ENCODE measurements at places on chromosomes 5 and 9.
A peak's percentile ranks its signal among the peaks of the same experiment; 100 is the strongest.

- DNase-seq, result no peak
Measured at GRCh38 chr5:119274030-119274766, 81.6 kb upstream of the TNFAIP8 start.

- no peak for DNase-seq
Measured at GRCh38 chr9:89814340-89815040, 209.7 kb downstream of the GADD45G start.

- peak; percentile 75 for DNase-seq
Measured at GRCh38 chr5:95620030-95620869, at the start of gene GPR150. TSS of gene GPR150 (plus strand) at chr5:95620087. CDS start at chr5:95620276, 189 bp downstream.

GRCh38 chr5:85732185-85732584, 885.6 kb upstream of the COX7C start:
- no peak for DNase-seq

DNA sequence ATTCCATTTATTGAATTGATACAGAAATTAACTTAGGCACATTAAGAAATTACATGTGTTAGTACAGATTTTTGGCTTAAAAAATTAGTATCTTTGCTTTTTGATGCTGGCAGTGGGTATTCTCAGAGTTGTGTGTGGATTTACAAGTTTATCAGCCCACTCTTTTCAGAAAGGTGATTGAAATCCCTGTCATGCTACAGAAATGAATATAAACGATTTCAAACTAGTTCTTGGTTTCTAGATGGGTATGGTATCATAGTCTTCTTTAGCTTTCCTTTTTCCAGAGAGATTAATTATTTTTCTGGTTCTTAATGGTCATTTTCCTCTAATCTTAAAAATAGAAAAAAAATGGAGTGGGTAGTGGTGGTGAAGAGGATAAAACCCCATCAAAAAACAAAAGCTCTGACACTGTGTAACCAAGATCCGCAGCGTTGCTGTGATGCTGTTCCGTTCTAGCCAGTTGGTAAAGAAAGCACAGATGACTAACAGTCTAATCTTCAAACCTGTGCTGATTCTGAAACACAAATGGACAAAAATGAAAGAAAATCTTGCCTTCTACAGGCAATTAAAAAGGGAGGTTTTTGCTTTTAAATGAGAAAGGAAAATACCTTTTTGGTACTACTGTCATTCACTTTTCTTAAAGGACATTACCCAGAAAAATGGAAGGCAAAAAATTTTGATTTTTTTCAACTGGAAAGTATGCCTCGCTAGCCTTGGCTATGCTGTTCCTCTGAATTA, 5.2 kb downstream of the LRRTM2 start:
- peak; percentile 20 for DNase-seq

- DNase-seq, result no peak
Measured at GRCh38 chr5:171226864-171227263, 82.2 kb upstream of the TLX3 start.

GRCh38 chr5:152864991-152865390, 459.9 kb upstream of the NMUR2 start:
- no peak for DNase-seq

DNA sequence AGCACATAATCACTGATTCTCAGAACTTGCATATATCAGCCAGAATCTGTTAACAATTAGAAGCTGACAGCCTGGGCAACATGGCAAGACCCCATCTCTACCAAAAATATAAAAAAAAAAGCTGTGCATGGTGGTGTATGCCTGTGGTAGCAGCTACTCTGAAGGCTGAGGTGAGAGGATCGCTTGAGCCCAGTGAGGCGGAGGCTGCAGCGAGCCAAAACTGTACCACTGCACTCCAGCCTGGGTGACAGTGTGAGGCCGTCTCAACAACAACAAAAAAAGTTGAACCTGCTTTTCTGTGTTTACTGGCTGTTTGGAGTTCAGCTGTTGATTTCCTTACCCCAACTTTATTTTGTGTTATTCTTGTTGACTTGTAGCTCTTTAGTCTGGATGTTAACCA, 66.8 kb downstream of the GOLPH3 start:
- DNase-seq, result no peak

- no peak for DNase-seq
Measured at GRCh38 chr5:77259476-77259875, 49.0 kb downstream of the PDE8B start.

GRCh38 chr5:10069637-10070313, 179.9 kb downstream of the ATPSCKMT start:
- no peak for DNase-seq

DNA sequence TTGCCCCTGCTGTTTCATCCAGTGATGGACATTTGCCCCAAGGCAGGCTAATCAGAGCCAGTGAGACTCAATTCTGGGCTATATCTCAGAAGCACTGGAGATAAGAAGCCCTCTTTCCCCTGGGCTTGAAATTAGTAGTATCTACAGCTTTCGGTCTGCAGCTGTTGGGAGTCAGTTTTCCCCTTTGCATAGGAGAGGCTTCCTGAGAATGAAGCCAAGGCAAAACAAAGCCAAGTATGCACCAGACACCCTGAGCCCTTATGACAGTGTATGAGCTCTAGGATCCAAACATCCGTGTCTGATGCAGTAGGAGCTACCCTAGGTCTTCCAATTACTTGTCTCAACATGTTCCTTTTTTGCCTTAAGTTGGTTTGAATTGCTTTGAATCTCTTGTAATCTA, 79.2 kb upstream of the PANK3 start:
- DNase-seq, result no peak

DNA sequence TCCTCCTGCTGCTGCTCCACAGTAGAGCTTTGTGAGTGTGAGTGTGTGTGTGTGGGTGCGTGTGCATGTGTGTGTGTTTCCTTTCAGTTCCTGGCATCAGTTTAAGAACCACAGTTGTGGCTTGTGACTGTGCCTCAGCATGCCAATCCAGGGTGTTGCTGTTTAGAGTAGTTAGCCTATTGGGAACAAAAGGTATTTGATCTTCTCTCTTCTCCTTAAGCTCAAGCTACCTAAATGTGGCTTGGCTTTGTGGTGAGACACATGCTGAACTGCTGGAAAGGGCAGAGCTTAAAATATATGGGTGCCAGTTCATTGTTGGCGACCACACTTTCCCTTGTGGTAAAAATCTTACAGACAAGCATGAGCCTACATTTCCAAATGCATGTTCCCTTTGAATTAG, 116.6 kb upstream of the BNC2 start:
- no peak for DNase-seq

DNA sequence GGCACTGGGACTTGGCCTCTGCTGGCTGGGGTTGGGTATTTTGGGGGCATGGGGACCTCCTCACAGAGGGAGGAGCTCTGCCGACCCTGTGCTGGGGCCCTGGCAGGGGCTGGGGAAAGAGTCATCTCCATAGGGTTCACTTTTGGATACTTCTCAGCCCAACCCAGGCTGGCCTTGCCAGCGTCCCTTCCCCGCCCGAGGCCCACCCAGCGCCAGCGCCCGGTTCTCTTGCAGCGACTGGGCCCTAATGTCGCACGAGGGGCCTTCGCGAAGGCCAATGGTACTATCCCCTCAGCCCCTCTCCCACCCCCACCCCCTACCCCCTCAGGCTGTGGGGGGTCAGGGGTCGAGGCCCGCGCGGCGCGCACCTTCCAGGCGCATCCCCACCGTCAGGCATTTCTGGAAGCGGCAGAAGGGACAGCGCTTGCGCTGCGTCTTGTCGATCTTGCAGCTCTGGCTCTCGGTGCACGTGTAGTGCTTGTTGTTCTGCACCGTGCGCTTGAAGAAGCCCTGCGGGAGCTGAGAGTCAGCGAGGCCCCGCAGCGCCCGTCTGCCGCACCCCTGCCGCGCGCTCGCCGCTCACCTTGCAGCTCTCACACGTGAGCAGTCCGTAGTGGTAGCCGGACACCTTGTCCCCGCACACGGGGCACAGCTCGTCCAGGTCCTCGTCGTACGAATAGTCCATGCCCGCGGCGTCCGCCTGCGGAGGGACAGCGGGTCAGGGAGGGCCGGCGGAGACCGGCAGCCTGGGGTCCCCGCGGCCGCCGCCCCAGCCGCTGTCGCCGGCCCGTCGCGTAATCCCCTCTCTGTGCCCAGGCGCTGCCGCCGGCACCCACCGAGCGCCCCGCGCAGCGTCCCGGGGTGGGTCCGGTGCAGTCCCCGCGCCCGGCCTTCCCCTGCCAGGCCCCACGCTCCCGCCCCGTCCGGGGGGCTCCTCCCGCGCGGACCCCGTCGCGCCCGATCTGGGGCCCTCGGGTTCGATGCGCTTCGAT, 4.2 kb downstream of the NR5A1 start:
- no peak for DNase-seq

GRCh38 chr9:88781628-88782391, 209.5 kb upstream of the S1PR3 start:
- DNase-seq, result no peak

- DNase-seq, result no peak
Measured at GRCh38 chr9:76900884-76901440, 5.0 kb downstream of the PRUNE2 start.

- no peak for DNase-seq
Measured at GRCh38 chr9:22240619-22241018, 206.0 kb upstream of the DMRTA1 start.

DNA sequence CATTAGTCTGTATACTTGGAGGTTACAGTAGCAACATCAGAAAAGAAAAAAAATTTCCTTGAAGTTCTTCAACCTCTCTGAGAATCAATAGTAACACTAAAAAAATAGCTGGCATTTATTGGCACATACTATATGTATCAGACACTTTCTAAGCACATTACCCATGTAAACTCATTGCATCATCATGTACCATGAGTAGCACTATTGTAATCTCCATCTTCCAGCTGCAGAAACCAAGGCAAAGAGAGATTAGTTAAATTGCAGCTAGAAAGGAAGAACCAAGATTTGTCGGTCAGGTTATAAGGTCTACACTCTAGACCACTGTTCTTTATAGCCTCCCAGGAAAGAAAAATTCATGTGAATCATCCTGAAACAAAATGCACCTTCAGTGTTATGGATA, 31.4 kb upstream of the RAB3C start:
- no peak for DNase-seq

DNA sequence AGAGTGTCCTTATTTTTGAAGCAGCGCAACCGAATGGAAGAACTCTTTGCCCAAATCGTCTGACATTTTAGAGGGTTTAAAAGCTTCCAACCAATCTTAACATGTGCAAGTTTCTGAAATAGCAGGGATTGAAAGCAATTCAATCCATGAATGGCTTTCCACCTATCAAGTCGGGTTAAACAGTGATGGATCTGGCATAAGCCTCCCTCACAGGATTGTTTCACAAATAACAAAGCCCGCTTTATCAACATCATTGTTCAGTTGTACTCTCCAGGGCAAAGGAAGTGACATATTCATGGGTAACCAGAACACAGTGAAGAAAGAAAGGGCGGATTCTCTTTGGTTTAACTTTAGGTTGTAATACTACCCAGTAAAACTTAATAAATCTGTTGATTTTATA, 497.3 kb downstream of the MTRR start:
- no peak for DNase-seq

GRCh38 chr9:135790850-135791249, 88.9 kb downstream of the KCNT1 start:
- no peak for DNase-seq

GRCh38 chr5:43416803-43417394, 4.7 kb upstream of the CCL28 start:
- DNase-seq, result no peak

- DNase-seq, result no peak
Measured at GRCh38 chr5:103298607-103299188, 40.1 kb downstream of the MACIR start.

DNA sequence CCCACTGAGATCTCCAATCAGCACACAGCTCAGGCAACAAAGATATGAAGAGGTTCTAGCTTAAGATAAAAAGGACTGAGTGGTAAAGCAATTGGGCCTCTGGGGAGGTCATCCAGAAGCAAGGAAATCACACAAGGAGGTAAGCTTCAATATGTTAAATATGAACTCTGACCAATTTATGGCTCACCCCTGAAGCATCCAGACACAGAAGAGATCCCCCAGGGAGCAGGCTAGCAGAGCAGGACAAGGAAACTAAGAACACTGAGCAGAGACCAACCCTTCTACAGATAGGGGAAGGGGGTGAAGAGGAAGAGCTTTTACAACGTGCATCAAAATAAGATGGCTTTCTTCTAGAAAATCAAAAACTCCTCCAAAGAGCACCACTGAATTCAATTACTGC, 616.2 kb downstream of the DNAH5 start:
- DNase-seq, result no peak

GRCh38 chr5:147673266-147673665, 109.3 kb downstream of the JAKMIP2 start:
- DNase-seq, result no peak

DNA sequence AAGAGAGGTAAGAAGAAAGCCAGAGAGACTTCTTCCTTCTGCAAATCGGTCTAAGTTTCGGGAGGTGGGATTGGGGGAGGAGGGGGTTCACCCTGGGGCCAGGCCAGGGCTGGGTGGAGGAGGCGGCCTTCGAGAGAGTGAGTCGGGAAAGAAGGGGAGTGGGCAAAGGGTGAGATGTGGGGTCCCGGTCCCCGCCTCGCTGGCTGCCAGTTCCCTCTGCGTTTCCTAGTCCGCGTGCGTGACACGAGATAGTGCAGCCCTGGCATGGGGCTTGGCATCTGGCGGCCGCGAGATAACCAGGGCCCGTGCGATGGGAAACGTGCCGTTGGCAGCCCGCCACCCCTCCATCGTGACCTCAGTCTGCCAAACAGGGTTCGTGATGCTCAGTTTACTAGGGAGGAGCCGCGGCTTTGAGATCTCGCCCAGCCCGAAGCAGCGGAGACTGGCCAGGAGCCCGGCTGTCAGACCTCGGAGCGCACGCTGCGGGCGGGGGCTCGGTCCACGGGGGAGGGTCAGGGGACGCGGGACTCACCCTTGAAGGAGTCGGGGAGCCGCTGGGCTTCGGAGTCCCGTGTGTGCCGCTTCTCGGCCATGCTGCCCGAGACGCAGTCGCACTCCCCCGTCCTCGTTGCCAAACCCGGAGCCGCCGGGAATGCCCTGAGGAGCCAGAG, at the start of gene STOM:
TSS of gene STOM (minus strand) at position 656 of the 671 bp plus-strand sequence. CDS start at position 593, 63 bp downstream.
- peak; percentile 74 for DNase-seq

GRCh38 chr9:105593145-105593544, 35.2 kb downstream of the FKTN start:
- no peak for DNase-seq

GRCh38 chr9:133184971-133185370, 21.3 kb upstream of the GBGT1 start:
- peak; percentile 62 for DNase-seq

DNA sequence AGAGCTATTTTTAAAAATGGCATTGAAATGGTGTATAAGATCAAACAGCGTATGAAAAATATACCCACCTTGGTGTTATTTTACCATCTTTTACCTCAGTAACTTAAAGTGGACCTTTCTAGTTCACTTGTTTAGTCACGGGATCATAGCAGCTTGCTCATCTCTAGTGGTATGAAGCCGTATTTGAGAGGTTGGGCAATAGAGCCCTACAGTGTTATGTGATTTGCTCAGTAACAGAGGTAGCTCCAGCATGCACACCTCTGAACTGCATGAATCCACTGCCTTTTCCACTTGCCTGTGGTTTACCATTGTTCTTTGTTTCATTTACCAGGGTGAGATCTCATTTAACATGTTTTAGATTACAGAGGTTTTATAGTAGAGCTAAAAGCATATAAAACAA, 134.4 kb downstream of the ATG10 start:
- no peak for DNase-seq

DNA sequence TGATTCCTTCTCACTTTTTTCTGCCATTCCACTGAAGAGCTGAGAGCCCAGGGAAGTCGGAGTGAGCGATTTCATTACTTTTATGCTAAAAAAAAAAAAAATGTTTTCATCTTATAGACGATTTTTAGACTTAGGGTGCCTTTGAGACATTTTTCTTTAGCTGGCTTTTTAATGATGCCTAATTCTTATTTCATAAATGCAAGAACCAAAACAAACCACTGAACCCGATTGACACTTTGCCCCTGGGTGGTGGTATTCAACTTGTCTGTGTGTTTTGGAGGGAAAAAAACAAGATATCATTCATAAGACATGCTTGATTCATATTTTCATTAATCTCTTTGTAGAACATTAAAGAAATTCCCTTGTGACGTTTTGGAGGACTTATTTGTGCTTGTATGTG, 2.4 kb downstream of the TLE4 start:
- DNase-seq, result no peak

Data from activated CD4-positive, alpha-beta T cell treated with anti-CD3 and anti-CD28 coated beads for 48 hours (primary cell).